ENCODE measurements at places on chromosomes 2 and 18.

GRCh38 chr18:5895299-5895875 is at the start of gene TMEM200C:
TMEM200C (minus strand) TSS chr18:5895522; CDS start chr18:5892063, 3,459 bp downstream.
- DNase-seq: no peak

- DNase-seq: peak; percentile 10
Measured at GRCh38 chr2:12552092-12552491, 164.6 kb upstream of the TRIB2 start.

GRCh38 chr2:110979471-110980338 is 141.0 kb upstream of the BCL2L11 start:
- DNase-seq: no peak

- DNase-seq: no peak
Measured at GRCh38 chr2:45568935-45569334, 42.1 kb downstream of the SRBD1 start.

GRCh38 chr18:22411446-22411845 is 6.3 kb downstream of the CTAGE1 start:
- no peak for DNase-seq

DNA sequence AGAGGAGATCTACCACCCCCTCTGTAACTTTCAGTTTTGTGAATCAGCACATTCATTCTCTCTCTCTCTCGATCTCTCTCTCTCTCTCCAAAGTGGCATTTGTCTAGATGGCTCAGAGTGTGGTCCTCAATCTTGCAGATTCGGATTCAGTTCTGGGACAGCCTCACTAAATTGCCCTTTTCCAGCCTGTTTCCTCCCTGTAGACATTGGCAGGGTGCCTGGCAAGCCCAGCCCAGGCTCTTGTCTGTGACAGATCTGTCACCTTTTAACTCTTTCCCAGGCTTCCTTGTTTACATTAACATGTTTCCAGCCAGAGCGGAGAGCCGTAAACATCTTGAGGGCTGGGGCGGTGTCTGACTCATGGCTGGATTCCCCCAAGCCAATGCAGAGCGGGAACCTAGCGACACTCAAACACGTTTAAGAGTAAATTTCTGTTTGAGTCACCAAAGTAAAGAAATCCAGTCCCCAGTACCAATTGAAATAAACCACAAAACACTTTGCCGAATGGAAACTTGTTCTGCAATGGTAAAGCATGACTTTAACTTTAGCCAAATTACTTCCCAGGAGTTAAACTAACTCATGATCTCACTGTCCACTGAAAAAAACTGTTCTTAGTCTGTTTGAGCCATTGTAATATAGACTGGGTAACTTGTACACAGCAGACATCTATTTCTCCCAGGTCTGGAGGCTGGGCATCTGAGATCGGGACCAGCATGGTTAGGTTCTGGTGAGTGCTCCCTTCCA is 6.6 kb upstream of the CYP27C1 start:
- no peak for DNase-seq

GRCh38 chr2:160282063-160282580 is 82.0 kb upstream of the ITGB6 start:
- peak; percentile 43 for DNase-seq

- DNase-seq: peak; percentile 64
Measured at GRCh38 chr18:498931-499775, 1.3 kb downstream of the COLEC12 start.

DNA sequence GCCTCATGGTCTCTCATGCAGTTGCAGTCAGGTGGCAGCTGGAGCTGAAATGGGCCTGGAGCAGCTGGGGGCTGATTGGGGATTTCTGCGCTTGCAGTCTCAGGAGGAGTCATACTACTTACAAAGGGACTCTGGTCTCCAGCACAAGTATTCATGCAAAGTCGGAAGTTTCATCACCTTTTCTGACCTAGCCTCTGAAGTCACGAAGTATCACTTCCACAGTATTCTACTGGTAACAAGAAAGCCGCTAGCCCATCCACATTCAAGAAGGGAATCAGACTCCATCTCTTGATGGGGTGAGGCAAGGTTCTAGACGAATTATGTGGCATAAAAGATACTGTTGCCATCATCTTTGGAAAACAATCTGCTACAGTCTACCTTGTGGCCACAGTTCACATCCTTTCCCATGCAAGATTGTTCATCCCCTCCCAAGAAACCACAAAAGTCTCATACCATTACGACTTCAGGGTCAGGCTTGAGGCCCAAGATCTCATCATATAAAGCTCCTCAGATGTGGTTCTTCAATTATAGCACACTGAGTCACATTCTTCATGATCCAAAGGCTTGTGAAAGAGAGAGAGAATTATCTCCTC is 95.3 kb downstream of the SMC6 start:
- DNase-seq: no peak

- peak; percentile 38 for DNase-seq
Measured at GRCh38 chr2:143140864-143141661, 11.8 kb downstream of the ARHGAP15 start.

GRCh38 chr2:75592888-75593287 is 32.1 kb upstream of the EVA1A start:
- no peak for DNase-seq

DNA sequence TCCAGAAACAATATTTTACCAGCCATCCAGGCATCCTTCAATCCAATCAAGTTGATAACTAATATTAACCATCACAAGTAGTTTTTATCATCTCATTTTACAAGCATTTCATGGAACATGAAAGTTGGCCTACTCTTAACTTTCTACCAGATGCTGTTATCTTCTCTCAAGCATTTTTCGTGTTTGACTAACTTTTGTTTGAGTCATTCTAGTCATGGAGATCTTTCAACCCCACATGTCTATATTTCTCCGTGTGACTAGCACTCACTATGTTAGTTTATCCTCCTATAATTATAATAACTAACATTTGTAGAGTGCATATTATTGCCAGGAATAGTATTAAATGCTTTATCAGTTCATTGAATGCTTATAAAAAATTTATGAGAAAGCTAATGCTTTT is 307.0 kb upstream of the CWC22 start:
- no peak for DNase-seq

GRCh38 chr2:120064664-120065063 is 51.8 kb downstream of the EPB41L5 start:
- no peak for DNase-seq

DNA sequence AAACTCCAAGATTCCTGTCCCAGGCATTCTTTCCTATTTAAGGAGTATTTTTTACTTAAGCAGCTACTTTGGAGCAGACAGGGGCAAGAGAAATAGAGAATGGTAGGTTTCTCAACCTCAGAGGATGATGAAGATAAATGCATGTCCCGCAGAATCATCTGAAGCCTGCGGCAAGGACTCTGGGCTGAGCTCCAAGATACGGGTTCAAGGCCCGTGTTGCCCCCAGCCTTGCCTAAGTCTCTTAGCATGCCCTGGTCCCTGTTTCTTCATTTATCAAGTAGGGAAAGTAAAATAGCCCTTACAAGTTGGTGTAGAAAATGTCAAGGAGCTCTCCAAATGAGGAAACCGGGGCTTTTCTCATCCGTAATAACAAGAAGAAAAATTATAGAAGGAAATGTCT is 214.0 kb downstream of the KLHL29 start:
- no peak for DNase-seq

DNA sequence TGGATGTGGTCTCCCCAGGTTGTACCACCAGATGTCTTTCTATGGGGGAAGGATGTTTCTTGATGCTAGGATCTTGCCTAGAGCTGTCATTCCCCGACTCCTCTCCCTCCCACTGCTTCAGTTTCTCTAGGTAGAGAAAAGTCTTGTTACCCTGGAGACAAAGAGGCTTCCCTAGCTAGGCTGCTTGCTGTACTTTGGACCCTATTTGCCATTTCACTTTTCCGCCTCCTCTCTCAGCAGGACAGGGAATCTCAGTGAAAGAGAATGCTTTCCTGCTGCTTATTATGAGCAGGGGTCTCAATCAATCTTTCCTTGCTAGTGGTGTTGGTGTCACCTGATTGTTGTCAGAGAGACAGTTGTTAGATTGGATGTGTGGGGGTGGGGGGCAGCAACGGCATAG is 818.8 kb upstream of the GYPC start:
- no peak for DNase-seq

- no peak for DNase-seq
Measured at GRCh38 chr18:56246916-56247315, 391.5 kb downstream of the TXNL1 start.

DNA sequence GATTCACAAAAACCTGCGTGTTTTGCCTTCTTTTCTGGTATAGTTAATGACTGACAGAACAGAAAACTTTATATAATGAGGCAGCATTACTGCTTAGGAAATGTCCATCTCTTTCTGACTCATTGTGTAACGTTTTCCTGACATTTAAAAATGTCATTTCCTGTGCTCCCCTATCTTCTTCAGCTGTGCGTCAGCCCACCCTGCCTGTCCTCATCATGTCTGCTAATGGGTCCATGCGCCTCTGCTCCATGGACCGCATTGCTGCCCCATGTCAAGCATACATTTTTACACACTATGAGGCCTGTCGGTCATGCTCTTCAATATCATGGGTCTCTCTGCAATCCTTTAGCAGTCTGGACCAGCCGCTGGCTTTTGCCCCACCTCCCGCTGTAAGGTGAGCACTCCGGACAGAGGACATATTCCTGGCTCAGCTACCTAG is 234.3 kb downstream of the CDCA7 start:
- no peak for DNase-seq

DNA sequence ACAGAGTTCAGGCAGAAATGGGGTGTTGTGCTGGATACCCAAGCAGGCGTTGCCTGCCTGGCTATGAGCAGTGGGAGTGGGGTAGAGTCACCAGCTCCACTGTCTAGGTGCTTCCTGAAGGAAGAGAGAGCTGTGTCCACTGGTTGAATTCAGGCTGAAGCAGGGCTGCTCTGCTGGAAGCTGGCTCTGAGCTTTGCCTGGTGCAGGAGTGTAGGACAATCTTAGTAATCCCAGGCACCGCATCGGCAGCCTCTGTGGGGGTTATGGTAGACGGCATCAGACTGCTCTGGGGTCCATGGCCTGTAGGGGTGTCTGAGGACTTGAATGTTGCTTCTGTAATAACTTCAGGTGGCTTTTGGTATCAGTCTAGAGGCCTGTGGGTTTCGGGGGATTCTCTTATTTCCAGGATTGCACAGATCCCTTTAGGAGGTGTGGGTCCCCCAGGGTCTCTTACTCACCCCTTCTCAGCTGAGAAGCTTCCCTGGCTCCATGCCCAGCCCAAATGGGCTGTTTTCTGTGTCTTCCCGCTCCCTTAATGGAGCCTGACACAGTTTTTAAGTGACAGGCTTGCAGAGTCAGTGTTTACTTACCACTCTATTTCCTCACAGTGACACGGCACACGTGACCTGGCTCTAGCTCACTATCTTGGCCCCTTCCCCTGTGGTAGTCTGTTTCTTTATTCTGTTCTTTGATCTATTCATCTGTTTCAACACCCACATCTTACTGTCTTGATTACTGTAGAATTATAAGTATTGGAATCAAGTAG is 644.3 kb downstream of the CBLN2 start:
- no peak for DNase-seq

- DNase-seq: peak; percentile 44
Measured at GRCh38 chr2:223727562-223727961, 109.8 kb downstream of the AP1S3 start.

DNA sequence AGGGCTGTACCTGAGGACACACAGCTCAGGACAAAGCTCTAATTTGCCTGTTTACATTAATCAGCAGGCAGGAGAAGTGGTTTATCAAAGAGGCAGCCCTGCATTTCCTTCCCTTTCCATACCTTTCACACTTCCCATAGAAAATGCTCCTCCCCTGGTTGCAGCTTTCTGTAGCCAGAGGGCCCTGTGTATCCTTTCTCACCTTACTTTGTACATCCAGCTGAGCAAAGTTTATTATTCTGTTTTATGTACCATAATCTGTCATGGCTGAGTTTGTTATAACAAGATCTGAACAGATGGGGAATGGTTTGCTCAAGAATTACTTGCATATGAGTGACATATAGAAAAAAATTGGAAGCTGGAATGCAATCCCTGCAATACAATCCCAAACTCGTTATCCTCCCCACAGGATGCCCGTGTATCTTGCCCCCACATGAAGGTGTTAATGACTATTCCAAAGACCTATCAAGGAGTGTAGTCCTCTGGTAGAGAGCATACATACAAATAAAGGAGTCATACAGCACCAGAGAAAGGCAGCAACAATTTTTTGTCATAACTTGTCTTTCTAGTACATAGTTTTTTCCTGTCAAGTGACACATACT is 1025.8 kb upstream of the KLHL29 start:
- no peak for DNase-seq

- DNase-seq: no peak
Measured at GRCh38 chr2:236558993-236559978, 10.3 kb upstream of the ACKR3 start.

DNA sequence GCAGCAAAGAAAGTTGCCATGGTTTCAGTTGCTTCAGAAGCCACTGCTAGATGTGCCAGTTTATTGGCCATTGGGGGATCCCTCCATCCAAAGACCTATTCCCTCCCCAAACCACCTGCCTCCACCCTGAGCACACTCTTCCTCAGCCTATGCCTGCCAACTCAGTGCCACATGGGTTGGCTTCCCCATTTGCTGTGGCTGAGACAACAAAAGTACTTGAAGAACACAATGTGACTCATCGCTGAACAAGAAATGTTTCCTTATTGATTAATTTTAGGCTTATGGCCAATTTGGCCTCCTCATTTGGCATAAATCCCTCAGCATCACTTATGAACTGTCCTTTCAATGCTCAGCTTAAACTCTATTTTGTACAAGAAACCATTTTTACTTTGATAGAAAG is 215.9 kb downstream of the TMEM247 start:
- peak; percentile 80 for DNase-seq

DNA sequence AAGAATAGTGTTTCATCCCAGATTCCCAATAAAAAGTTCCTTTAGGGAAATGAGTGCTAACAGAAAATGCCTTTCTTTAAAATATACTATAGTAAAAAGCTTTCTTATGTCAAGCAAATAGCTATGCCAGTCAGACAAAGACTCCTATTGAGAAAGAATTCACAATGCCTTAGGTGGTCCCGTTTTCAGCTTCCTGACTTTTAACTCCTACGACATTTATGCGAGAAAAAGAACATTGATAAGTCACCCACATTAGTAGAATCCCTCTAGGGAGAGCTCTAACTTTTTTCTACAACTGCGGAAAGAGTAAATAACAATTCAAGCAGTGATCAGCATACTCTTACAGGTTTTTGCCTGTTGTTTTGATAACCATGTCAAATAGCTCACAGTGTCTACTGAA is 750.8 kb upstream of the ACVR2A start:
- no peak for DNase-seq

- DNase-seq: no peak
Measured at GRCh38 chr2:186919296-186919695, 70.3 kb upstream of the ZSWIM2 start.

- no peak for DNase-seq
Measured at GRCh38 chr18:50869150-50869549, 9.8 kb upstream of the ME2 start.

- peak; percentile 16 for DNase-seq
Measured at GRCh38 chr2:112156152-112156986, 18.2 kb downstream of the FBLN7 start.
